ENCODE measurements at places on chromosomes 6 and 20.

GRCh38 chr6:145904391-145904790 lies 59.8 kb downstream of the SHPRH start:
- no peak for DNase-seq

- no peak for DNase-seq
Observed at GRCh38 chr6:81708113-81708699, 44.3 kb downstream of the TENT5A start.

GRCh38 chr6:14699803-14700601 lies 545.9 kb upstream of the JARID2 start:
- no peak for DNase-seq

DNA sequence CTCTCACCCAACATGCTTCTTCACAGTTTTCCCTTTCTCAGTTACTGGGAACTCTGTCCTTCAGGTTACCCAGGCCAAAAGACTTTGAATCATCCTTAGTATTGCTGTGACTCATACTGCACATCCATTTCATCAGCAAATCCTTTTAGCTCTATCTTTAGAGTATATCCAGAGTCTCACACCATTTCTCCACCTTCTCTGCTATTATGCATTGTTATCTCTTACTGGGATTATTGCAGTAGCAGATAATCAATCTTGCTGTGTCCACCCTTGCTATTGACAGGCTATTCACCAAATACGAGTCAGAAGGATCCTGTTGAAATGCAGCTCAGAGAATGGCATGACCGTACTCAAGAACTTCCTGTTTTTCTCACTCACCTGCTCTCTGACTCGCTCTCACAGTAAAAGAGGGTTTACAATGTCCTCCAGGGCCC lies 57.3 kb downstream of the BCKDHB start:
- peak; percentile 86 for DNase-seq

DNA sequence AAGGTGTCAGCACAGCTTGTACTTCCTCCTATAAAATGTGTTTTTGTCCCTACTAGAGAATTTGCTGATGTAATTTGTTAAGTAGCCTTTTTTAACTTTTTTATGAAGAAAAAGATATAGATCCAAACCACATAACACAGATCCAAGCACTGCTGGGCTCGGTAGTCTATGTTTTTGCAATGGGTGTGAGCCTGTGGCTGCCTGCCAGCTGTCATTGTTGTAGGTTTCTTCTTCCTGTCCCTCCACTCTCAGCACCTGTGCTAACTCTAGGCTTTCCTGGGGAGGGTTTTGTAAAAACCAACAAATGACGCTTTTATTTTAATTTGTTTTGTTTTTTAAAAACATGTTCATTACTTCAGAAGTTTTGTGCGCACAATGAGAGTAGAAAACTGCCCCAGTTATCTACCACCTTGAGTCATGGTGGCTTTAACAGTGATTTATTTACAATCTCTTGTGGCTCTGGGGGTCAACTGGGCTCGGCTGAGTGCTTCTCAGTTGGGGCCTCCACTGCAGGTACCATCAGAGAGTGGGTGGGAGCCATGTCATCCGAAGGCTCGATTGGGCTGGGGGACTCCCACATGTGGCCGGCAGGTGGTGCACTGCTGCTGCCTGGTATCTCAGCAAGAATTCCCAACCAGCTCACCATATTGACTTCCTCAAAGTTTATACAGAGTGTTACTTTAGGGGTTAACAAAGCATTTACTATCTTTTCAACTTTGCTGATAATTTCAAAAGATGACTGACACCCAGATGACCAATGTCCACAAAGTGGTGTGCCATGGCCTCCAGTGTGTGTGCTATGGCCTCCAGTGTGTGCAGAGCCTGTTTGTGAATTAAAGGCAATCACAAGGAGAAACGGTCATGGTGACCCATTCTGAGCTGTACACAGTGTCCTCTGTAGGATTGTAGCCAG lies 3.0 kb upstream of the CCR6 start:
- DNase-seq = no peak

GRCh38 chr20:13772529-13772928 lies 12.2 kb downstream of the ESF1 start:
- DNase-seq = peak; percentile 8

GRCh38 chr20:47727170-47727880 lies 58.0 kb downstream of the SULF2 start:
- no peak for DNase-seq

GRCh38 chr6:85580118-85580877 lies 13.4 kb downstream of the SNX14 start:
- DNase-seq = peak; percentile 39

DNA sequence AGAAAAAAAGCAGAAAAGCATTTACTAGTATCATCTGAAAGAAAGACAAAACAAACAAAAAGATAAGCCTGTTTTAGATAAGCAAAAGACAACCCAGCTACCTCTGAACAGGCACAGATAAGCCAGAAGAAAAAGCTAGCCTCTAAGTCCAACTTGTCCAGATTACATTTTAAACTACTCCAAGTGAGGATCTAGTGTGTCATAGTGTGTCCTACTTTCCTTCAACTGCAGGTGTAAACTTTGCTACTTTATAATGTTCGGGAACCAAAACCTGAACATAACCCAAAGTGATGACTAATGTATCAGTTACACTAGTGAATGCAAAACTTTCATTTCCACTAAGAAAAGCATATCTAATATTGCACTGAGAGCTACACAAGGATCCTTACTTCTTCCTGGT lies 19.5 kb downstream of the ADNP start:
- DNase-seq = no peak

- no peak for DNase-seq
Observed at GRCh38 chr6:158329531-158329930, 17.3 kb downstream of the TULP4 start.

GRCh38 chr6:135830452-135830881 lies 21.0 kb upstream of the PDE7B start:
- no peak for DNase-seq

- DNase-seq = no peak
Observed at GRCh38 chr20:63154395-63154794, 61.5 kb downstream of the YTHDF1 start.

- no peak for DNase-seq
Observed at GRCh38 chr6:41651962-41652657, 13.8 kb downstream of the MDFI start.

DNA sequence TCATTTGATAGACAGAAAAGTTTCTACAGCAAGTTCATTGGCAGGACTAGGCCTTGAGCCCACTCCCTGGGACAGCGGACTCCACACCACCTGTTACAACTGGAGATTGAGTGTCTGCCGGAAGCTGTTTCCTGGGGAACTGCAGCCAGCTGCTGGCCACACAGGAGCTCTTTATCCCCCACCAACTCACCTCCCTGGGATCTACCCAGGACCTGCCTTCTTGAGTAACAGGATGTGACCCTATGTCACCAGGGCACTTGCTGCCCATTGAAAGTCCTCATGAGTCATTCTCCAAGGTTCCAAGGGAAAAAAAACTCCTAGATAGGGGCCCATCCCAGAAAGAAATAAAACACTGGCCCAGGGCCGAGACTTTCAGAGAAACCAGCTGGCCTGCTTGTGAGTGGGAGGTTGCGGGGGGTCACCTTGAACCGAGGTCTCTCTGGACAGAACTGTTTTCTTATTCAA lies 37.4 kb upstream of the SLC9A8 start:
- DNase-seq = peak; percentile 95

DNA sequence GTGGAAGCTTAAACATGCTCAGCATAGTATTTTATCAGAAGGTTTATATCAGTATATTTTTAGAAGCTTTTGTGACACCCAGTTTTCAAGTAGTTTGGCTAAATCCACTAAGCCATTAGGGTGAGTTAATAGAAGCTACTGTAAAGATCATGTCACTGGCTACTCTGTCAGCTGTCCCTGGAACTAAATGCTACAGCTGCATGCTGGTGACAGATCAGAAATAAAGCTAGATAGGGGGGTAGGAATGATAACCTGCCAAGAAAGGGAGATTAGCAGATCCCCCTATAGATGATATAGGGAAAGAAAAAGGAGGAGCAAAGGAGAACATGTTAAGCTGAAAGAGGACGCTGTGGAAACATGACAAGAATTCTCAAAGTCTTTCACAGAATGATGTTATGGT lies 363.2 kb downstream of the QKI start:
- DNase-seq = no peak

GRCh38 chr6:48750861-48751260 lies 639.9 kb upstream of the PTCHD4 start:
- DNase-seq = no peak

- DNase-seq = no peak
Observed at GRCh38 chr6:5501837-5502236, 240.5 kb downstream of the FARS2 start.

GRCh38 chr20:19815553-19815991 lies 57.5 kb downstream of the RIN2 start:
- peak; percentile 99 for DNase-seq

GRCh38 chr20:39568109-39568508 lies 606.0 kb downstream of the DHX35 start:
- no peak for DNase-seq

- DNase-seq = no peak
Observed at GRCh38 chr6:6964675-6965074, 143.1 kb upstream of the RREB1 start.

DNA sequence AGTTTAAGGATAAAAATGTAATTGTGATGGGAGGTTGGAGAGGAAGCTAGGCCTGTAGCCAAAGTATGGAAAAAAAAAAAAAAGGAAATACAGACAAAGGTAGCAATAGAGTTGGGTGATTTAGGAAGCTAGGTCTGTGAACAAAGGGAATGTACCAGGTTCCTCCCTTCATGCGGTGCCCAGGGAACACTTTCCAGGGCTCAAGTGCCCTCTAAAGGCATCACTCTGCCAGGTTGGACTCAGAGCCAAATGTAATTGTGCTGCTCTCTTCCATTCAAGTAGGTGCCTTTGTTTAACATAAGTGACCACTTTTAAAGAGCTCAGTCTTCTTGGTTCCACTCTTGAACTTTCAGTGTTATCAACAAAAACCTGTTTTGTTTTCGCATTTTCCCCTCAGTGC lies 159.7 kb upstream of the AHI1 start:
- DNase-seq = no peak

GRCh38 chr20:58389324-58389967 lies 417 bp downstream of the VAPB start:
- DNase-seq = peak; percentile 20

- no peak for DNase-seq
Observed at GRCh38 chr20:59645761-59646171, 41.4 kb downstream of the PHACTR3 start.

DNA sequence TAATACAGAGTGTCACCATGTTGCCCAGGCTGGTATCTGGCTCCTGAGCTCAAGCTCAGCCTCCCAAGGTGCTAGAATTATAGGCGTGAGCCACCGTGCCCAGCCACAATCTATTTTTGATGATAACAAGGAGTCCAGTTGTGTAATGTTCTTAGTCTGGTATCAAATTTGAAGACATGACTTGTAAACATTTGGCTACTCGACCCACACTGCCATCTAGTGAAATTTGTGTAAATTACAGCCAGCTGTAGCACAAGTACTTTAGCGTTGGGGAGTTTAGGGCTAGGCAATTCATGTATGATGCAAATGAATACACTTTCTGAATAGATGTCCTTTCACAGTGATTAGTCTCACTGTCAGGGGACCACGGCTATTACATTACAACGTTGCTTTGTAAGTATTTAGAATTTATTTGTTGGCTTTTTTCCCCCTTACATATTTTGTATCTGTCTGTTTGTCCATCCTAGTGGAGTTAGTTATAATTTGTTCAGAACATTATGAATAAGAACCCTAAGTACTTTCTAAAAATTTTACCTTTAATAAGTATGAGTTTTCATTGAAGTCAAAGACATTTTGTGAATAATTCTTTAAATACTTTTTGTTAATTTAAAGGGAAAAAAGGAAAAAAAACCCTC lies 139.7 kb downstream of the PRDM13 start:
- DNase-seq = peak; percentile 62

GRCh38 chr6:151482290-151482689 lies 11.5 kb upstream of the CCDC170 start:
- no peak for DNase-seq

DNA sequence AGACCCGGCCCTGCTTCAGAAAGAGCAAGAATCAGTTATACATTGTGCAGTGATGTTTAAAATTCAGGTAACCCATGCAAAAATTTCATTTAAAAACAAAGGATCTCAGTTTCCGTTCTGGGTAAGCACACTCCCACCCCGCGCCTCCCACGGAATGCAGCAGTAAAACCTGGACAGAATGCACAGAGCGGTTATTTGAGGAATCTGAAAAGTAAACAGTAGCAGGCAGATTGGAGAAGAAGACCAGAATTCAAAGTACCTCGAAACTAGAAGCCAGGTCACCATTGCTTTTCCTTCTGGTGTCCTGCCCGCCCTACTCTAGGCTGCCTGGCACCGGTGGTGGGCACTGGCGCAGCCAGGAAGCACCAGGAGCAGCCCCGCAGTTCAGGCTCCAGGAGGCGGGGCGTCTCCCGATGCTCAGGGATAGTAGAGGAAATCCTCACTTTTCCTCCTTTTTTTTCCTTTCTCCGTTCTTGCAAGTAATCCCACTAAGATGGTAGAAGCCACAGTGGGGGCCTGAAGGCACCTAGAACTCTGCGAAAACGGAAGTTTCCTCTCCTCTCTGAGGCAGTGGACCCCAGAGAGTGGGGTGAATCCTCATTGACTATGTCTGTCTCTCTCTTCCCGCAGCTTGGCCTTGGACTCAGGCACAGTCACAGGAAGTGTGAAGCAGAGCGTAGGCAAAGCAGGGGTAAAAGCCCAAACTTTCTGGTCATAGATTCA lies 28.3 kb downstream of the METTL24 start:
- DNase-seq = peak; percentile 6

DNA sequence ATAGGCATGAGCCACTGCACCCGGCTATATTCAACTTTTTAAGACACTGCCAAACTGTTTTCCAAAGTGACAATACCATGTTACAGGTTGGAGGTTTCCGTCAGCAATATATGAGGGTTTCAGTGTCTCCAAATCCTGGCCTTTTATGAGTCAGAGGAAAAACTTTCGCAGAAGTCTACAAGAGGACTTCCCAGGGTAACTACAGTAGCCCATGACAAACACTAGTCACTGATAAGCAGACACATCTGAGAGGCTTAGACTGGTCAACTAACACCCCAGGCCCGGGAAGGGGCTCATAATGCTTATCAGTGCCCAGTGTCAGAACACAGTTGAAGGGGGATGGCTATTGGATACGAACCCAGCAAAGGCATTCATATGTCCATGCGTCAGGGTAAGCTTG lies 85.4 kb downstream of the SOX4 start:
- peak; percentile 66 for DNase-seq

DNA sequence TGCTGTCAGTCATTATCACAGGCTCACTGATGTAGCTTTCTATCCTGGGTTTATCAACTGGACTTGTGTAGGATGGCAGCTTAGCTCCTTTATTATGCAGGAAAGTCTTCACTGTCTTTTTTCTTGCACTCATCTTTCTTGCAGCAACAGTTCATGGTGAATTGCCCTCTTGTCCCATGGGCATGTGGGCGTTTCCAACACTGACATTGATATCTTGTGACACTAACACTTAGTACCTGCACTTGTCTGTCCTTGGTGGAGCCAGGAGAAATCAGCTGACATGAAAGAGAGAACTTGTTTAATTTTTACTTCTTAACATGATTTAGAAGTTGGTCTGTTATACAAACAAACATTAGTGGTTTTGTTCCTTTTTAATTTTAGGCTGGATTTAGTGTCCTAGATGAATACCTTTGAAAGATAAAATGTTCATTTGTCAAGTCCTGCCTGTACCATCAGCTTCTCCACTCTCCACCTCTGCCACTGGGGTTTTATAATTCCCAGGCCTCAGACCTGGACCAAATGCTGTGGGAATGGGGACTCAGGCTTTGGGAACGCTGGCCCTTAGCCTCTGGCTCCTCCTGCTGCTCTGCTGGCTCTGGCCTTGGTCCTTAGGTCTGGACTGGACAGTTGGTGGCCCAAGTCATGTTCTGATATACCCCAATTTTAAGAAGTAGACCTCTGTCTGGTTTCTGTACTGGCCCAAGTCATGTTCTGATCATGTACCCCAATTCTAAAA lies 161.0 kb upstream of the LAMP5 start:
- no peak for DNase-seq
